Gastroesophageal sphincter (tissue), 4 donors: ENCODE measurements at places on chromosomes 3 and 15. TPM values are rescaled to one million over a fixed set of nuclear protein-coding genes. Genes with fewer than 3 reads are reported as not detected.
A peak's percentile ranks its signal among the peaks of the same experiment; 100 is the strongest.

GALNT15 gene
- total RNA-seq, result 155 TPM

DET1 gene
- 7.4 TPM for total RNA-seq

HEMK1 gene
- total RNA-seq, result 6.4 TPM

MTHFS gene
- total RNA-seq, result 12.6 TPM

B3GNT5 gene
- total RNA-seq, result 9.2 TPM

DNA sequence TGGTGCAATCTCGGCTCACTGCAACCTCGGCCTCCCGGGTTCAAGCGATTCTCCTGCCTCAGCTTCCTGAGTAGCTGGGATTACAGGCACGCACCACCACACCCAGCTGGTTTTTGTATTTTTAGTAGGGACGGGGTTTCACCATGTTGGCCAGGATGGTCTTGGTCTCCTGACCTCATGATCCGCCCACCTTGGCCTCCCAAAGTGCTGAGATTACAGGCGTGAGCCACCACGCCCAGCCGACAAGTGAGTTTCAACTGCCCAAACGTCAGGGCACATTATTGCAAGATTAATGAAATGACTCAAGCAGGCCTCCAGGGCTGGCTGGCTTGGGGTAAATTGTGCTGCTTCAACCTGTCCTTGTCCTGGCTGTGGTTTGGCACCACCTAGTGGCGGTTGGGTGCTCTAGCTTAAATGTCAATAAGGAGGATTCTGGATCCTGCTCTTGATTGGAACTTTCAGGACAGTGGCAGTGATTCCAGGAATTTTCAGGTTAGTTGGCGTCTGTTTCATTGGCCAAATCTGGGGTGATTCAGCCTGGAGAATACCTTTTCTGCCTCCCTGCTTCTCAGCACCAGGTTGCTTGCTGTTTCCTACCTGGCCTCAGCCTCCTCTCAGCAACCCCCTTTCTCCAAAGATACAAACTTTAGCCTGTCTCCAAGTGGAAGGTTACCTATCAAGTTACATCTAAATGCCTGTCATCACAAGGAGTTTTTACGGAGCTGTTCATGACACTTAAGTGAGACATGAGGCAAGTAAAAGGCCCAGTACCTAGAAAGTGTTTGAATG, 32.4 kb upstream of the SACM1L start:
- peak; percentile 91 for ATAC-seq
- no peaks in the 10 kb centered on the region for H3K36me3 ChIP-seq
- no peaks in the 10 kb centered on the region for H3K4me1 ChIP-seq
- H3K27ac ChIP-seq, result no peak overlapping the region

GRCh38 chr15:58462547-58462946, 30.8 kb downstream of the LIPC start:
- no peaks in the 10 kb centered on the region for H3K36me3 ChIP-seq
- no peak overlapping the region for H3K4me3 ChIP-seq
- H3K4me1 ChIP-seq, result no peaks in the 10 kb centered on the region
- H3K27ac ChIP-seq, result no peak overlapping the region
- ATAC-seq, result no peak

DNA sequence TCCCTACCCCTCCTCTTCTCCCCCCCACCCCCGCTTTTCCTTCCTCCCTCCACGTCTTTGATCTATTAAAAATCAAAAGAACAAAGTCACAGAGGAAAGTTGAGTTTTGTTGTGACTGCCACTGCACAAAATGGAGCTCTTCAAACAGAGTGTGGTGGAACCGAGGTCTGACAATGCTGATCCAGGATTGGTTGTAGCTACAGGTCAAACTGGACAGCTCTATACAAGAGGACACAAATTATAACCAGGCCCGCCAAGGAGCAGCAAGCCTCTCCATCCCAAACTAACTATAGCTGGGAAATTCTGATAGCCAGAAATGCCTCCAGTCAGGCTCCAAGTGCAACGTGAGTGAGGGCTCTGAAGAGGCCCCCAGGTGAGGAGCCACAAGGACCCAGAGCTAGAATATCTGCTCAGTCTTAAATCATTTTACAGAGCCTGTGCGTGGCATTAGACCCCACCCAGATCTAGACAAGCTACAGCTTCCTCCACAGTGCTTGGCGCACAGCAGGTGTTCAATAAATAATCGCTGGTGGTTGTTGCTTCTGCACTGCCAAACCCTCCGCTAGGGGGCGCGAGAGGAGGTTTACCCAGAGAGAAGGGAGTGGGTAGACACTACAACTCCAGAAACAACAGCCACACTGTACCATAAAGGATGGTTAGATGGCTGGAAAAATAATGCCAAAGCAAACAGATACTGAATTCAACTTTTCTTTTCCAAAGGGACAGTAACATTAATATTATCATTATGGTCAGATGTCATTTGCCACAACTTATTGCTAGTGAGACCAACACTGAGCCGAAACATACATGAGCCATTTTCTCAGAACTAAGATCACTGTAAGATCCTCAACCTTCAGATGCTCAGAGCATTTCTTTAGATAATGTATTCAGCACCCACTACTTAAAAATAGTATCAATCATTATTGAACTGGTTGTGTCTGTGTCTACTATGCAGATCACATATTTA, 44.6 kb downstream of the ZIC4 start:
- H3K4me3 ChIP-seq, result no peak overlapping the region
- H3K36me3 ChIP-seq, result no peaks in the 10 kb centered on the region
- H3K4me1 ChIP-seq, result no peaks in the 10 kb centered on the region
- no peak overlapping the region for H3K27ac ChIP-seq

GRCh38 chr3:44136421-44136820, 105.3 kb upstream of the TOPAZ1 start:
- peaks cover 23% of the 10 kb centered on the region for H3K27me3 ChIP-seq
- H3K36me3 ChIP-seq, result no peaks in the 10 kb centered on the region
- no peak overlapping the region for H3K27ac ChIP-seq
- H3K4me3 ChIP-seq, result no peak overlapping the region
- H3K4me1 ChIP-seq, result no peaks in the 10 kb centered on the region

DNA sequence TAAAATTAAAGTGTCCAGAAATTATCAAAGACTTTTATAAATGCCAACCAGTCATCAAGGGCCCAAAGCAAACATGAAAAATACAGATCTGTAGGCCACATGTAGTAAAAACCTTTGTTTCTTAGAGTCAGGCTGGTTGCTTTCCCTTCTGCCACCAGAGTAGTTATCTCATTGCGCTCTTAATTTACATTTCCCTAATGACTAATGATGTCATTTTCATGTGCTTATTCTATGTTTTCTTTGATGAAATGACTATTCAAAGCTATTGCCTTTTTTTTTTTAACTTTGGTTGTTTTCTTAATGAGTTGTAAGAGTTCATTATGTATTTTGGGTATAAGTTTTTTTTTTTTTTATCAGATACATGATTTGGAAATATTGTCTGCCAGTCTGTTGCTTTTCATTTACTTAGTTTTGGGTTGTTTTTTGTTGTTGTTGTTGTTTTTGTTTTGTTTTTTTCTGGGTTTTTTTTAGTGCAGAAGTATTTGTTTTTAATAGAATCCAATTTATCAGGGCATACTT, 140.6 kb downstream of the HCN4 start:
- H3K27me3 ChIP-seq, result no peaks in the 10 kb centered on the region
- H3K4me3 ChIP-seq, result no peak overlapping the region
- H3K27ac ChIP-seq, result no peak overlapping the region
- ATAC-seq, result no peak
- no peaks in the 10 kb centered on the region for H3K36me3 ChIP-seq

- H3K27ac ChIP-seq, result no peak overlapping the region
- no peak for ATAC-seq
- H3K4me1 ChIP-seq, result peaks cover 7% of the 10 kb centered on the region
- H3K36me3 ChIP-seq, result peaks cover 33% of the 10 kb centered on the region
- H3K27me3 ChIP-seq, result no peaks in the 10 kb centered on the region
These were observed 76.4 kb downstream of the FNDC3B start for GRCh38 chr3:172115787-172116186.

GRCh38 chr3:25888892-25889524, 99.1 kb downstream of the OXSM start:
- ATAC-seq, result no peak
- H3K27me3 ChIP-seq, result no peaks in the 10 kb centered on the region
- no peak overlapping the region for H3K4me3 ChIP-seq
- no peak overlapping the region for H3K27ac ChIP-seq

GRCh38 chr15:91895051-91895450, 41.5 kb downstream of the SLCO3A1 start:
- no peak overlapping the region for H3K4me3 ChIP-seq
- no peaks in the 10 kb centered on the region for H3K36me3 ChIP-seq
- ATAC-seq, result no peak

DNA sequence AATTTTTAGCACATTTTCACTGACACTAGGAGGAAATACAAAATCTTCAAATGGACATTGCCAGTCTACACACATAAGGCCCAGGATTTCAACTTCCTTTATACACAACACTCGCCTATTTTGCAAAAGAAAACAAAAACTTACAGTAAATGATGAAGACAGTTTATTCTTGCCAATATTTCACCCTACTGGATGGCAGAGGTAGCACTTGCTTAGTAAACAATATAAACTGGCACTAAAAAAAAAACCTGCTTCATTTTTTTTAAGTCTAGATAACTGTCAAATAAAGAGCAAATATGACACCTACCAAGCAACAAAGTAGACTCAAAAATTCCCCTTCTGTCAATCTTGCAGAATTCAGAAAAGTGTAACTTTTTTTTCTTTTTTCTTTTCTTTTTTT, 204.0 kb downstream of the VPS13C start:
- H3K36me3 ChIP-seq, result no peaks in the 10 kb centered on the region
- ATAC-seq, result no peak
- no peak overlapping the region for H3K27ac ChIP-seq
- H3K4me3 ChIP-seq, result no peak overlapping the region

DNA sequence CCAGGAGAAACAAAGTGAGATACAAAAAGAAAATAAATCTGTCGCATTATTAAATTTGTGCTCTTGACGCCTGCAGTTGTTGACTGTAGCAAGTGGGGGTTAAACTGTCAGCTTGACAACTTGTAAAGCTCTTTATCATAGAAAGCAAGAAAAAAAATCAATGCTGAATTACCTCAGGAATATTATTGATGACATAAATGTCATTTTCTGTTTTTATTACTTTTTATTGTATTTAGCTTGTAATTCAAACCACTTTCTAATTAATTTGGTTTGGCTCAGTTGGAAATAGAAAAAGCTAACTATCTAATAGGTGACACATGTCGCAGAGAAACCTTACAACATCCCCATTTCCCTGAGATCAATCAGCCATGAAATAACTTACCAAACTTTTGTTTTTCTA, 195.3 kb downstream of the CDIN1 start:
- H3K4me3 ChIP-seq, result no peak overlapping the region
- no peaks in the 10 kb centered on the region for H3K36me3 ChIP-seq
- no peak for ATAC-seq
- H3K27ac ChIP-seq, result no peak overlapping the region

- H3K36me3 ChIP-seq, result no peaks in the 10 kb centered on the region
- no peak for ATAC-seq
- no peaks in the 10 kb centered on the region for H3K4me1 ChIP-seq
- H3K4me3 ChIP-seq, result no peak overlapping the region
- H3K27me3 ChIP-seq, result no peaks in the 10 kb centered on the region
- H3K27ac ChIP-seq, result no peak overlapping the region
These were observed 16.4 kb downstream of the GPR160 start for GRCh38 chr3:170054204-170054603.

DNA sequence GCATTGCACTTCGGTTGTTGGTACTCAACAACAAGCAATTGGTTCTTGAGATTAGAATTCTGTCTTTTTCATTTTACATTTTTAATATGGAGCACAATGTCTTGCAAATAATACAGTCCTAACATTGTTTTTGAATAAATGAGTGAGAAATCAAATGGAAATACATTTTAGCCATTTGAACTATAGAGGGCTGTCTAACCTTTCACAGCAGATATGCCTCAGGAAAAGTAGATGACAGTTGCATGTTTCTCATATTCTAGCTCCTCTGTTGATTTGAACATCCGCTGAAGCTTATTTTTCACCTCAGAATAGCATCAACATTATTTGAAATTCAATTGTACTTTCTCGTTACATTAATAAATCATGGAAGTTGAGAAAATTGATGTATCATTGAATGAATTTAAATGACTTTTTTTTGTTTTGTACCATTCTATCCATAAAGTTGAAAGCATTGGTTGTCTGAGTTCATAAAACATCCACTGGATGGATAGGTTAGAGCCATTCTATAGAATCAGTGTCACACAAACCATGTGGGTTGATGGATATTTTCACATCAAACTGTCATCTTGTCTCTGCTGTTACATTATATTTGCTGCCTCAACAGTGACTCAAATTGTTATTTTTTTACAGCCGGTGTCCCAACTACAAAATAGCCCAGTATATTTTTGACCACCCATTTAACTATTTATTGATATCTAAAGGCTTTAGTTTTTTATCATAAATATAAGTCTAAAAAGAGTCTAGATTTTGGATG, 928.3 kb downstream of the NSUN3 start:
- H3K27me3 ChIP-seq, result no peaks in the 10 kb centered on the region
- no peak overlapping the region for H3K27ac ChIP-seq
- no peak overlapping the region for H3K4me3 ChIP-seq

DNA sequence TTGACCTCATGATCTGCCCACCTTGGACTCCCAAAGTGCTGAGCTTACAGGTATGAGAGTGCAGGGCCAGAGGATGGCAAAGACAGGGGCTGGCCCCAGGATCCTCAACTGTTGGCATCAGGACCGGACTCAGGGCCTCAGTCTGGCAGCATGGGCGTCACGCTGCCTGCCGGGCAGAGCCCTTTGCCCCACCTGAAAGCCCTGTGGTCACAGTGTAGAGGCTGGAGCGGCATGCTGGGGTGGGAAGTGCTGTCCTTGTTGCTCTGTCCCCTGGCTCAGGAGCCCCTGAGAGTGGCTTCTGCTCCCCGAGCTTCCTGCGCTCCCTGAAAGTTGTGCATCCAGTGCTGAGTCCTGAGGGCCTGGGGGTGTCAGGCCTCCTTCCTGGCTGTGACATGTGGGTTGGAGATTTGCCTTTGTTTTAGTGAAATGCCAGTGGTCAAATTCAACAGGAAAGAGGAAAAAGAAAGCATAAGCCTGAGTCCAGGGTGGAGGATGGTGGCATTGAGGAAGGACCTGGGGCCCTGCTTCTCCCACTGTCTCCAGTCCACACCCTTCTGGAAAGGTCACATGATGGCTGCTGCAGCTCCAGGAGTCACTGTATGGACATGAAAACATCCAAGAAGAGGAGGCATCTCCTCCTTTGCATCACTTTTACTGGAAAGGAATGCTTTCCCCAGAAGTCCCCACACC, 147.2 kb downstream of the OR4M2 start:
- H3K4me1 ChIP-seq, result no peaks in the 10 kb centered on the region
- H3K4me3 ChIP-seq, result no peak overlapping the region
- no peak for ATAC-seq

DNA sequence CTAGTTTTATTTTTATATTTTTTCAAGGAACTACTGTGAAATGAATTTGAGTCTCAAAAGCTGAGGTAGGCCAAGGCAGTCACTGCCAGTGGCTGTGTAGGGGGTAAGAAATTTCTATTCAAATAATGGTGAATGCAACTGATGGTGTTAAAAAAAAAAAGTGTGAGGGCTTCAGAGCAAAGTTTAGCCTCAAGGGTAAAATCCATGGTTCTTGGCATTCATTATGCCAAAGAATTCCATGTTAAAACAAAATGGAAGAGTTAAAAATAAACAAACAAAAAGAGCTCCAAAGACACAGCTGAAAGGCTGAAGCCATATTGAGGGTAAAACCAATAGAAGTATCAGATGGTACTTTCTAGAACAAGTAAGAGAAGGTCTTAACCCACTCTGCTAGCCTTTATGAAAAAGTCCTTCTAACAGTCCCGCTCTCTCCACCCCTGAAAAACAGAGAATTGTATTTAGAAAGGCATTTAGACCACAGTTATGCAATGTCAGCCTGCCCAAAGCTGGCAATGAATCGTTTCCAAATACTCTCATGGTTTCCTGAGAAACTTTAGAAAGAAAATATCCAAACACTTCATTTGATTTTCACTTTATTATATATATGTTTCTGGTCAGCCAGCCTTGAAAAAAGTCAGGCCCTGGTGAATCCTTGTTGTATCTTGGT, 158.4 kb upstream of the GMNC start:
- no peaks in the 10 kb centered on the region for H3K4me1 ChIP-seq
- H3K27ac ChIP-seq, result no peak overlapping the region
- no peak for ATAC-seq
- H3K36me3 ChIP-seq, result no peaks in the 10 kb centered on the region
- H3K4me3 ChIP-seq, result no peak overlapping the region
